Activated CD8-positive, alpha-beta memory T cell treated with anti-CD3 and anti-CD28 coated beads for 36 hours (primary cell): ENCODE measurements at places on chromosomes 7 and 10. TPM values are rescaled to one million over a fixed set of nuclear protein-coding genes. Genes with fewer than 3 reads are reported as not detected.

The OR13A1 gene
- not detected for total RNA-seq

The C10orf71 gene
- not detected for total RNA-seq

The OR2A12 gene
- not detected for total RNA-seq

The ICA1 gene
- total RNA-seq: 0.82 TPM

The HYAL4 gene
- total RNA-seq: not detected
